ENCODE measurements at places on chromosomes 4 and X. TPM values are rescaled to one million over a fixed set of nuclear protein-coding genes. Genes with fewer than 3 reads are reported as not detected.

- no peak overlapping the region for H3K27ac ChIP-seq
- no peaks in the 10 kb centered on the region for H3K36me3 ChIP-seq
- H3K27me3 ChIP-seq: no peaks in the 10 kb centered on the region
- DNase-seq: no peak
- no peak overlapping the region for H3K4me3 ChIP-seq
- no peaks in the 10 kb centered on the region for H3K4me1 ChIP-seq
Measured at GRCh38 chr4:59979061-59979460, 1221.1 kb upstream of the ADGRL3 start.

DNA sequence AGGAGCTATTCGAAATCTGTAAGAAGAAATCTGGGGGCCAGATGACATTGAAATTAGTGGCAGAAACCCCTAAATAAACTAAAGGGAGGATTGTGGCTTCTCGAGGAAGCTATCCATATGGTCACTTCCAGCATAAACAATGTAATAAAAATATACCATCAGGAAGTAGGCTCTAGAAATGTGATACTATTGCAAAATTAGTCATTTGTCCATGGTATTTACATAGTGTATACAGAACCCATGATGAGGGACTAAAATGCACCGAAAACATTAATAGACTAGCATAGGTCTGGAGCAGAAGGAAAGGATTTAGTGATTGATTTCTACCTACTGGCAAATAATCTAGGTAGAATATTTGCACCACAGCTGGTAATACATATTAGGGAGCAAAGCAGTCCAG lies 1344.0 kb downstream of the FSTL5 start:
- no peaks in the 10 kb centered on the region for H3K4me1 ChIP-seq
- DNase-seq: no peak
- H3K4me3 ChIP-seq: no peak overlapping the region
- no peaks in the 10 kb centered on the region for H3K36me3 ChIP-seq
- no peak overlapping the region for H3K27ac ChIP-seq

DNA sequence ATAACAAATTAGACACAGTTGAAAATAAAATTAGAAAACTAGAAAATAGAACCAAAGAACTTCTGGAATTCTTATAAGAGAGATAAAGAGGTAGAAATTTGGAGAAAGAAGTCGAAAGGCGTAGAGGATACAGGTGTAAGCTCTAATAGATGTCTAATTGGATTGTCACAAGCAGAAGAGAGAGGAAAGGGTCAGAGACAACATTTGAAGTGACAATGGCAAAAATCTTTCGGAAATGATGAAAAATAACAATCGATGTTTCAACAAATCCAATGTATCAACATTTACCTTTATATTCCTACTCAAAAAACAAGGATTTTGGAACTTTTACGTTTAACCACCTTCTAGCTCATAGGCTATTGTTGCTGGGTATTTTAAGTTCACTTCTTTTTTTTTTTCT lies 3.8 kb downstream of the CXCL8 start:
- H3K4me1 ChIP-seq: no peaks in the 10 kb centered on the region
- H3K27me3 ChIP-seq: no peaks in the 10 kb centered on the region
- no peak for DNase-seq
- no peak overlapping the region for H3K4me3 ChIP-seq
- H3K27ac ChIP-seq: no peak overlapping the region
- H3K36me3 ChIP-seq: no peaks in the 10 kb centered on the region

The ERCC6L gene
- polyA plus RNA-seq: 0.80 TPM

The CT55 gene
- polyA plus RNA-seq: not detected
